Activated CD4-positive, alpha-beta T cell treated with anti-CD3 and anti-CD28 coated beads for 24 hours (primary cell): ENCODE measurements at places on chromosomes 12 and 14.

DNA sequence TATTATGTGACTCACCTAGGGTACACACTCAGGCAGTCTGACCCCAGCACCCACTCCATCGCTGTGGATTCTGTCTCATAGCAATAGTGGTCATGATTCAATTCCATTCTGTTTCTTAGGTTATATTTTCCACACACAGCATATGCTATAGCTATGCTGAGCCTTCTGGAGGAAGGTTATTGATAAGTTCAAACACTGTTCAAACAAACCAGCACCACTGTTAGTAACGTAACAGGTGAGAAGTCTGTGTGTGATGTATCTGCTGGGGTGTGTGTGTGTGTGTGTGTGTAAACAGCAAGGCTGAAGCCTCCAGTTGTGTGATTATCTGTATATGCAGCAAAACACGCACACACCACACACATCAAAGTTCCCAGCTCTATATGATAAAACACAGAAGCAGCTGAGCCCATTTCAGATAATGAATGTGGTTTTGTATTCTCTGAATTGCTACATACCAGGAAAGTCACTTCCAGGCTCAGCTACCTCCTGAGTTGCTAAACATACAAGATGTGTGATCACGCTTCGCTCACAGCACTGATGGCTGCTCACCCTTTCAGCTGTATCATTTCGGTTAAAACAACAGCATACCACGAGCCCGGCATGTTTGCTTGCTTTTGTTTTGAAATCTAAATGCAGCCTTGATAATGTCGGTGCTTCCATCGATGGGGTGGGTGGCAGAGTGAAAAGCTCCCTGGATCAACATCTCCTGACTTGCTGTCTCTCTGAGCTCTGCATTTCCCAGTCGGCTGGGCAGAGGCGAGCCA, 6.8 kb upstream of the SYNE3 start:
- DNase-seq: peak; percentile 33

GRCh38 chr12:68573406-68573805, 37.3 kb upstream of the RAP1B start:
- DNase-seq: no peak

DNA sequence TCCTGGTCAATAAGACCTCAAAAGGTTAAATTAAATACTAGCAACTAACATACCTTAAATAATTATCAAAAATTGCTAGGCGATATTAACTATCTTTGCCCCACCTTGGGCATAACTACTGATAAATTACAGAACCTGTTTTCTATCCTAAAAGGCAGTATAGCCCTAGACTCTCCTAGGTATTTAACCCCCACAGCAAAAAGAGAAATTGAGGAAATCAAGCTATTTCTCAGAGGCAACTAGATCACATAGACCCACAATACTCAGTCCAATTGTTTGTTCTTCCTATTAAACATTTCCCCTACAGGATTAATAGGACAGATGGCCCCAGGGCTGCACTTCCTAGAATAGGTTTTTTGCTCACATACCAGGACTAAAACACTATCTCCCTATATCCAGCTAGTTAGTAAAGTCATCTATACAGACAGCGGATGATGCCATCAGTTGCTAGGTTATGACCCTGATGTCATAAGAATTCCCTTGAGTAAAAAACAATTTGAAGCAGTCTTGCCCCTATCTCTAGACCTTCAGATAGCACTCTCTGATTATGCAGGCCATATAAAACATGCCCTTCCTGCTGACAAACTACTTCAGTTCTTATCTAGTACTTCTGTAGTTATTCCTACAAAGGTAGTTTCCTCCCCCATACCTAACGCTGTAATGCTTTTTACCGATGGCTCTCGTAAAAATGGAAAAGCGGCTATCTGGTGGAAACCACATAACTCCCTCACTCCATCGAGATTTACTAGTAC, 118.4 kb downstream of the PPHLN1 start:
- no peak for DNase-seq

DNA sequence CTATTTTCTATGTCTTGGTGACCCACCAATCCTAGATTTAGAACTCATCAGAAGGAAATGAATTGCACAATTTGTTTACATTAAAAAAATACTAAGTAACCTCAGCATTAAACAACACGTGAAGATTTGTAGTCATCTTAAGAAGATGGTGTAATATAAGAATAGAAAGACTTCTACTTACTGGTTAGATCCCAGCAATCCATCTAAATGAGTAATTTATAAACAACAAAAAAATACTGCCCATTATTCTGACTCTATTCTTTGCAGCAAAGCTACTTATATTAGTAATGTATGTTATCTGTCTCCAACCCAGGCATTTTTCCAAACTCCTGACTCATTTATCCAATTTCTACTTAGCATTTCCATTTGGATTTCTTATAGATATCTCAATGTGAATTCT, 67.8 kb downstream of the CD163L1 start:
- DNase-seq: no peak

- no peak for DNase-seq
Measured at GRCh38 chr12:5923751-5924150, 21.3 kb downstream of the ANO2 start.

DNA sequence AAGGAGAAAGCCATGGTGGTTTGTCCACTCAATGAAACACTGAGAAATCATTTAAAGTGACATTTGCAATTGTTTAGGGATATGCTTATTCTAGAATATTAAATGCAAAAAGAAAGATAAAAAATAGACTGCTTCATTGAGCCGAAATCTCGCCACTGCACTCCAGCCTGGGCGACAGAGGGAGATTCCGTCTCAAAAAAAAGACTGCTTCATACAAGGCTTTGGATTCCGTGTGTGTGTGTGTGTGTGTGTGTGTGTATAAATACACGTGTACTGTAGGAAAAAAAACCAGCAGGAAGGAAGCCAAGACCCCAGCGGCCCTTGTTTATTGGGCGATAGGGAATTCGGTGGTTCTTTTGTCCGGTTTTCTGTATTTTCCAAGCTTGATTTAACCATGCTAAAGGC, 3.2 kb upstream of the ZNF839 start:
- DNase-seq: no peak

- peak; percentile 74 for DNase-seq
Measured at GRCh38 chr12:57476162-57476992, 3.3 kb downstream of the ARHGAP9 start.

DNA sequence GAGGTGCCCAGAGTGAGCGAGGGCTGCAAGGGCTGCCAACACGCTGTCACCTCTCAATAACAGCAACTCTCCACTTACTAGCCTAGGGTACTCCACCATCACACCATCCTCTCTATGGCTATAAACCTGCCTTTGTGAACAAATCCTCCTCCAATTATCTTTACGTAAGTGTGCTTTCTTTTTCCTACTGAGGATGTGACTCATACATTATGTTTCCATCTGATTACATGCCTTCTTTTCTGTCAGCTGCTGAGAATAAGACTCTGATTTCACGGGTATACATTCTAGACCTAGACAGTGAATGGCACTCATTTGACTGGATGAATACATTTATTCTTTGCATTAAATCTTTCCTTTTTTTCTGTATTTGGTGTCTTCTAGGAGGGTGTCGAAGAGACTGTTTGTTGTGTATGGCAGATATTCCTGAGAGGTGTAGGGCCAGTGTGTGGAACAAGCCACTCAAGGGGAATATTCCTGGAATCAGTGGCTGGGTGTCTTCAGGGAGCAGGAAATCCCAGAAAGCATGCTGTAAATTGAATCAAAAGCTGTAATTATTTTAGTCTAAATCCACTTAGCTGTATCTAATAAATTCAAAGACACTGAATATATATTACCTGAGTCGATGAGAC, 327.3 kb upstream of the TMTC1 start:
- DNase-seq: no peak

DNA sequence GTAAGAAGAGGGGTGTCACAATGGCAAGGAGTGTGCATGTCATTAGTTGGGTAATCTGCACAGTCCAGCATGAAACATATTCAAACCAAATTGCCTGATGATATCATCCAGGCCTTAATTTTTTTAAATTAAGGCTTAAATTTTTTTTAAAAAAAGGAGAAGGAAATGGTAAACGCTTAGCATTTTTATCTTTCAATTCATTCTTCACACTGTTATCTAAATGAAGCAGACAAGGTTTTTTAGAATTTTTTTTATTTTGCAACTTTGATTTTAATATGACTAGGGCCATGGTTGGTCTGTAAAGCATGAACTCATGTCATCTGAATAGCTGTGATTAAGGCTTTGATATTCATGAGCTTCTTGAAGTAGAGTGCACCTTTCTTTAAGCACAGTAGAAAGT, 362.5 kb downstream of the SYT1 start:
- DNase-seq: no peak

- DNase-seq: no peak
Measured at GRCh38 chr14:30996892-30997659, 28.4 kb upstream of the AP4S1 start.

DNA sequence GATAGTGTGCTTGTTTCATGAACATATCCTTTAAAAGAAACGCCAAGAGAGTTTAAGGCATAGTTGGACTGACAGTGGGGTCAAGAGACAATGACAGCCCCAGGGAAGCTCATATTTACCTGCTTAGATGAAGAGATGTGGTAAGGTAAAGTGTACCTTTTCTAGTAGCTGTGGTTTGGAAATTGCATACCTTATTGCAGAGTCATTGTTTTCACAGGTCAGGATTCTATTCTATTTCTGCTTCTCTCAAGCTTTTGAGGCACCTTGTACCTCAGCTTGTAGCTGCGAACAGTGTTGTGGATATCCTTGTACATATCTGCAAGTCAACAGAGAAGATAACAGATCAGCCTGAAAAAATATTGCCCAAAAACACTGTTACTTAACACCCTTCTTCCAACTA, 47.7 kb downstream of the ATP6V1D start:
- no peak for DNase-seq

DNA sequence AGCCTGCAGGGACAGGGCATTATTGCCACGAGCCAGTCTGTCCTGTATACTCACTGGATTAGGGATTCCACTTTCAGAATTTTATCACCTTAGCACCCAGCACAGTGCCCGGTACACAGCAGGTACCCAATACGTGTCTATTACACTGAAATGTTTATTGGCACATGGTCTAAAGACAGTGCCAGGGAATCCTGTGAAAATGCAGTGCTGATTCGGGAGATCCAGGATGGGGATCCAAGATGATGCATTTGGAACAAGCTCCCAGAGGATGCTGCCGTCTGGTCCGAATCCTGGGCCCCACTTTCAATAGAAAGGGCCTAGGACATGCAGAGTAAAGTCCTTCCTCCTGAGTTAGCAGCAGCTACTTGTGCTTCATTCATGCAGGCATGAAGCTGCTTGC, 230.7 kb downstream of the CACNA1C start:
- no peak for DNase-seq
